ENCODE measurements at places on chromosomes 2 and 18.

DNA sequence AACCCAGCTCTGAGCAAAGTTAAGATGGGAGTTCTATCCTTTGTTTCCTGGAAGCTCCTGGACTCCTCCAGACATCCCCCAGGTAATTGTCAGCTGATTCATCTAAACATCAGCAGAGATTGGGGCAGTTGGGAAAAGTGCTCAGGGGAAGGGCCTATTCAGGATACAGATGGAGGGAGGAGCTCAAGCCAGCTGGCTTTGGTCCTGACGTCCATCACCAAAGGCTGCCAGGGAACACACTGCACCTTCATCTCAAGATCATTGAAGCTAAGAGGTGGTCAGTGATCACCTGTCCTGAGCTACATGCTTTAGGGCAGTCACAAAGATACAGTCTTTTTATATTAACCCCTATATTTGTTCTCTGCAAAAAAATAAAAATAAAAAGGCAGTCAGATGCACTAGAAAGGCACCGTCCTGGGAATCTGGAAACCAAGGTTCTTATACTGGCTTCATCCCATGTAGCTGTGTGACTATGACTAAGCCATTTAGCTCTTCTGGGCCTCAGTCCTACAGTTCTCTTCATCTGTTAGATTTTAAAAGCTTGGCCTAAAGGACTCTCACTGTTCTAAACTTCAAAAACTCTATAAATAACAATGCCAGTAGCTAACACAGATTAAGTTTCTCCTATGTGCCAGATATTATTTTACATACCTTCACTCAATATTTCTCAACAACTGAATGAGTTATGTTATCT is 446.5 kb downstream of the BCL11A start:
- no peak for DNase-seq

DNA sequence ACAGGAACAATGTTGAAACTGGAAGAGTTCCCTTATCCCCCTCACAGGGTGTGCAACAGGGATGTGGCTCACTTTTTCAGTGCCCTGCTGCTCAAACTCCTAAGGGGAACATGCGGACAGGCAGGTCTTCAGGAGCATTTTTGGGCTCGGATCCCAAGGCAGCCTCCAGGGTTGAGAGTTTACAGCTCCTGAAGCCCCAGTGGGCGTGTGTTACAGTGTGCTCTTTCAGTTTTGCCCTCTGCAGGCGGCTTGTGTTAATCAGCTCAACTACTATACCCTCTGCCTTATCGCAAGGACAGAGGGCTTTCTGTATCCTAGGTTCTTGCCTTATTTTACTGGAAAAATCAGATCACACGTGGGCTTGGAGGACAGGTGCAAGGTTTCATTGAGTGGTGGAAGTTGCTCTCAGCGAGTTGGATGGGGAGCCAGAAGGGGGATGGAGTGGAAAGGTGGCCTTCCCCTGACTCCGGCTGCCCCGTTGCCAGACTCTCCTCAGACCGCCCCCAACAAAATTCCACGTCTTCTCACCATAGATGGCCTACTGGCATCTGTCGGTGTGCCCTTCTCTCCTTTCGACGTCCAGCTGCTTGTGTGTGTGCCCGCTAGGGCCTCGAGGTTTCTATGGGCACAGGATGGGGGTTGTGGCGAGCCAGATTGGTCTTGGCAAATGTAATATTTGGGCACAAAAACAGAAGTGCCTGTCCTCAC is 541.9 kb downstream of the TMX3 start:
- DNase-seq: no peak

DNA sequence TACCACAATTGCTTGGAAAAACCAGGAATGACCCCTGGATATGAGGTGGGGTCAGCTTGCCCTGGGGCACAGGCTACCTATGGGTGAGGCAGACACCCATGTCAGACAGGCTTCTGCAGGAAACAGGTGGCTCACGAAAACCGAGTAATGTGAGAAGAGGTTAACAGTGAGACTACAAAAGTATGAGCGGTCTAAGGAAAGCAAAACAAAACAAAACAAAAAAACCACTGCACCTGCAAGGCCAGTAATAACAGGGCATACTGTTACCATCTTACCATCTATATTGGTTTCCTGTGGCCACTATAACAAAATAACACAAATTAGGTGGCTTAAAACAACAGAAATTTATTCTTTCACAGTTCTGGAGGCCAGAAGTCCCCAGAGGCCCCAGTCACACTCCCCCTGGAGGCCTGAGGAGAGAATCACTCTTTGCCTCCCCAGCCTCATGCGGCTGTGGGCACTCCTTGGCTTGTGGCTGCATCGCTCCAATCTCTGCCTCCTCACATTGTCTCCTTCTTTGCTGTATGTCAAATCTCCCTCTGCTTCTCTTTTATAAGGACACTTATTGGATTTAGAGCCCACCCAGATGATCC is 86.6 kb upstream of the EPC2 start:
- DNase-seq: no peak

DNA sequence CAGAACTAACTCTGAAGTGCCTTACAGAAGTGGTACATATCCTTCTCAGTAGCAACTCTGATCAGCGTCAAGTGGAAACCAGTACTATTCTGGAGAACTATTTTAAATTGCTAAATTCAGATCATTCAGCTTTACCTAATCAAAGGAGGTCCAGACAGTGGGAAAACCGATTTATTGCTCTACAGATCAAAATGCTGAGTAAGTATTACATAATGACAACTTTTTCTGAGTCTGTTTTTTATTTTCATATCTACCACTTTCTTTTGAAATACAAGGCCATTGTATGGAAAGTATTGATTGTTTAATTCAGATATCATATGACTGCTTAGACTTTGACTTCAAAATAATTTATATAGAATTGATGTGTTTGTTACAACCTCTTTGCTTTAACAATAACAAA is 68.7 kb downstream of the NBEAL1 start:
- DNase-seq: no peak

DNA sequence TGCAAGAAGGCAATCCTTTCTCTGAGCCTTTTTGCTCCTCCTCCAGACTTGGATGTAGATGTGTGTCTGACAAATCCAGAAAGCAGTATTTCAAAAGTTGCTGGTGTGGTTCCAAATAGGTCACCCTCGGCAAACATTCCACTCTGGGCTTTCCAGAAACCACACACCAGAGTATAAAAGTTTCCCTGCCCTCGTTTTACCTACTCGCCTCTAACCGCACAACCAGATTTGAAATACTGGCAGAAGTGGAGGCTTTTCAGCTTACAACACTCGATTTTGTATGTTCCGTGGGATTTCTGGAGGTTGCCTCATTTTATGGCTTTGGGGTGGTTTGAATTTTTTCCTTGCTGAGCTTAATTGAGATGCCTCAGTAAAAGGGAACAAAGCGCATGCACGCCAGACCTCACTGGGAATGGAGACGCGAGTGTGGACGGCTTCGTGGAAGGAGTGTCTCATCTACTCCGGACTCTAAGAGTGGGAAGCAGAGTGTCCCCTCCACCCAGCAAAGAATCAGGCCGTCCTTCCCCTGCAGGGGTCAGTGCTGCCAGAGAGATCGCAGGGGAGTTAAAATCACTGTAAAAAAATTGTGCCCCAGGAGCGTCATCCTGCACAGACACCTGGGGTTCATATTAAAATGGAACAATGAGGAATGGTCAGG is 44.0 kb upstream of the RPL31 start:
- DNase-seq: peak; percentile 80

DNA sequence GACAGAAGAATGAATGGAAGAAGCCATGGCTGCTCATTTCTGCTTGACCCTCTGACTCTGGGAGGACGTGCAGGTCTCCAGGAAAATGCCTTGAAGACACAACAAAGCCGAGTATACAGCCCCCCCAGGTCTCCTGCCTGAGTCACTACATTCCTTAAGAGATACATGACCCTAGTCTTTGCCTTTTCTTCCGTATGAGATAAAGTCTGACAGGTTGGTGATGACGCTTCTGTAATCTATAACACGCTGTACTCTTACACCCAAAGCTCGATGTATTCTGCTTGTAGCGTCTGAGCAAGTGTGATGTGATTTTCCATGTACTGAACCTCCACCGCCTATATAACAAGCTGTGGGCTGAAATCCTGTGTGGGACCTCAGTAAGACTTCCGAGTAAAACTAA is 77.3 kb downstream of the KCTD1 start:
- DNase-seq: peak; percentile 53

- DNase-seq: no peak
These were observed 28.4 kb upstream of the C2orf69 start for GRCh38 chr2:199882667-199883066.

DNA sequence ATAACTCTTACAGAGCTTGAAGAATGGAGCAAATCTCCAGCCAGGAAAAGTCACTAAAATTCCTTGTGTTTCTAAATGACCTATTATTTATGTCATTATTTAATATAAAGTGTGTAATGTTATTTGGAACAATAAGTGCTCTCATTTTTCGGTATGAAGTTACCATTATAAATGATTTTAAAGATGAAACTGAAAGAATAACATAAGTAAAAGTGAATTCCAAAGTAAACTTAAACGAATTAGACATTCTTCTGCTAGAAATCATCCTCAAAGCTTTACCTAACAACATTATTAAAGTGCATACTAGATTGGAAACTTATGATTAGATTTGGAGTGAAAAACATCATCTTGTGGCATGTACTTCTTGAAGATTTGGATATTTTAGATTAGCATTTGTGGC is 897.2 kb upstream of the CDH2 start:
- DNase-seq: no peak

GRCh38 chr2:170377500-170378207 is 199.7 kb downstream of the MYO3B start:
- DNase-seq: no peak

GRCh38 chr18:35142275-35142615 is 98.6 kb upstream of the ZNF397 start:
- DNase-seq: no peak

GRCh38 chr2:18625563-18625962 is 36.2 kb upstream of the NT5C1B start:
- DNase-seq: no peak

DNA sequence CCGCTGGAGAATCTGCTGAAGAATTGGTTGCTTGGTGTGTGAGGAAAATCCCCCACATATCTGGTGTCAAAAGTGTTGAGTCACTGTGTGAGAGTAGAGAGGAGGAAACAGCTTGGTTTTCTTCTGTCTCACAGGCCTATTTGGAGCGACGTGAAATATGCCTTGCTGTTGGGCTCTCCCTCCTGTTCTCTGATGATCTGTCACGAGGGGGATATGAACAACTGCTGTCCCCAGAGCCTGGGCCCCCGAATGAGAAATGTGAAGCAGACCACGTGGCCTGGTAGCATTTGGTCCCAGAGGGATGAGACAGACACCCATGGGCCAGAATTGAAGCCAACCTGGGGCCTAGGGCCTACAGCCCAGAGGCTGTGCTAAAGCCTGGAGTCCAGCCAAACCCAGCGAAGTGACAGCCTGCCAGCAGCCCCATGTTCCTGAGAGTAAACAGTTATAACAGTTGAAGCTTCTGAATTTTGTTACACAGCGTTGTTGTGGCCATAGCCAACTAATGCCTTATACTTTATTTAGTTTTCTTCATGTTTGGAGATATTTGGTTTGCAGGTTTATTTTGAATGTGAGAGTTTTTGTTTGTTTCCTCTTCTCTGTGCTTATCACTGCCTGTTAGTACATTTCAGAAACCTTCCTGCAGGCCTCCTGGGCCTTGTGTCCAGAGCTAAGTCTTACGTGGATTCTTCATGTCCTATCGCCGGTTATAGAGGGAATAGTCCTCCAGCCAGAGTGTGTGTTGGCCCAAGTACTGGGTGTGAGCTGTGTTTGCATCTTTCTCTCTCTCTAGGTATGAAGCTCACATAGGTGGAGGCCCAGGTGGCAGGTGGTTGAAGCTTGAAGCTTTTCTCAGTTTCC is 18.7 kb upstream of the COLEC12 start:
- DNase-seq: peak; percentile 14

DNA sequence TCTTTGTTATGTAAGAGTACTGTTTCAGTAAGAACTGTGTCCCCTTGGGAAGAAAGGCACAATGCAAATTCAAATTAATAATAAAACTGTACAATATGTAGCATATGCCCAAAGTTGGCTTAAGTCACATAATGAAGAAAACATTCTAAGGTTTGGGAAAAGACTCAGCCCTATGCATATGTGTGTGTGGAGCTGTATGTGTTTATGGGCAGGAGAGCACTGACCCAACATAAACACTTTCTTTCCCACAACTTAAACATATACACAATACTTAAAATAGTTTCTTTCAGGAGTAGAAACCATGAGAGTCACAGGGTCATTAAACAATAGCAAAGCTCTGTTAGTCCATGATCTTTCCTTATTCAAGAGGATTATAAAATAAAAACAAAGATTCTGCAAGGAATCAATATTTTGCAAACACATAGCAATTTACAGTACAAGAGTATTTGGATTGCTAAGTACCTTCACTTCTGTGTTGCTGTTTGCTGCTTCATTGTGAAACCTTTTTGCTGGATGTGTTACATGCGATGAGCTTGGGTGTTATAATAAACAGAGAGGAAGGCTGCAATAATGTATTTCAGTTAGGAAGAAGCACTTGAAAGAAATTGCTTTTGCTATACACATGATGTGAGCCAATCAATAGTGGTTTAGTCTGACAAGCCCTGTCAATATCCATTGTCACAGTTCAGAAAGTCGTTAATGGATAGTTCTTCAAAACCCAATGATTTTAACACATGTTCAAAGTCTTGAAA is 347.3 kb downstream of the ARHGAP15 start:
- DNase-seq: no peak

DNA sequence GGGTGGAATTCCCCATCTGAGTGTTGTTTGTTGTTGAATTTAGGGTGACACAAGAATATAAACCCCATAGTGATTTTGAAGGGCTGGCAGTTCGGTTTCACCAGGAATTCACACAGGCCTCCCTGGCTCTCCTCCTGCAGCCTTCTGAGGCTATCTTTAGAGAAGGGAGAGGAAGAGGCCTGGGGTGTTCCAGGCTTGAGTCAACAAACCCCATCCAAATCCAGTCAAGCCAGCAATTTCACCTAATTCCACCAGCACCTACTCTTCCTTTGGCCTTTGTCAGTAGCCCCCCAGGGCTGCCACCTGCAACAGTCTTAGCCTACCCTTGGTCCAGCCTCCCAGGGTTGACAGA is 32.0 kb downstream of the MARCHF4 start:
- no peak for DNase-seq

DNA sequence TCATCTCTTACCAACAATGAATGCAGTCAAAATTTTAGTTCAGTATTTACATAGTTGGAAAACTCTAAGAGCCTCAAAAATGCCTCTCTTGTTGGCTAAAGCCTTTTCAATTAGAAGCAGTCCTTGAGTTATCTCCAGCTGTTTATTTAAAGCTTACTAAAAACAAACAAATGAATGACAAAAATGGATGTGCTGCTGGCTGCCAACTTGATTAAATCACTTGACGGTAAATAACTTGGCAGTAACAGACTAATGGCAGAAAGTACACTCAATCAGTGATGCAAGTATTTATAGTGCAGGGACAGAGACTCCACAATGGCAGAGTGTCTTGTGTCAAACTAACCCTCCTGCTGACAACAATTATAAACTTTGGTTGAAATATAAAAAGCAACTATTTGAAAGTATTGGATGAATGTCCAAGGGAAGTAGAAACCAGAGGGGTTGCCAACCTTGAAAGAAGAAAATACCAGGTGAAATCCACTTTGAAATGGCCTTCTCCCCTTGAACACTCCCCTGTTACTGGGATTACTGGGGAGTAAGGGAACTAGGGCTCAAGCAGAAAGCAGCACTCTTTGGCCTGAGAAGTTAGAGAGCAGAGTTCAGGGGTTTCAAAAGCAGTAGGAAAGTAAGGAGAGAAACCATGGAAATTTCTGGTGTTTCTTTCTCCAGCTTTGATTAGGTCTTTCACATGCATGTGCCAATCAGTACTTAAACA is 245.2 kb upstream of the SPHKAP start:
- no peak for DNase-seq
